Effector CD4-positive, alpha-beta T cell (primary cell): ENCODE measurements at places on chromosomes 6 and 20.

- DNase-seq = no peak
These were observed 20.9 kb downstream of the DEF6 start for GRCh38 chr6:35318196-35319171.

DNA sequence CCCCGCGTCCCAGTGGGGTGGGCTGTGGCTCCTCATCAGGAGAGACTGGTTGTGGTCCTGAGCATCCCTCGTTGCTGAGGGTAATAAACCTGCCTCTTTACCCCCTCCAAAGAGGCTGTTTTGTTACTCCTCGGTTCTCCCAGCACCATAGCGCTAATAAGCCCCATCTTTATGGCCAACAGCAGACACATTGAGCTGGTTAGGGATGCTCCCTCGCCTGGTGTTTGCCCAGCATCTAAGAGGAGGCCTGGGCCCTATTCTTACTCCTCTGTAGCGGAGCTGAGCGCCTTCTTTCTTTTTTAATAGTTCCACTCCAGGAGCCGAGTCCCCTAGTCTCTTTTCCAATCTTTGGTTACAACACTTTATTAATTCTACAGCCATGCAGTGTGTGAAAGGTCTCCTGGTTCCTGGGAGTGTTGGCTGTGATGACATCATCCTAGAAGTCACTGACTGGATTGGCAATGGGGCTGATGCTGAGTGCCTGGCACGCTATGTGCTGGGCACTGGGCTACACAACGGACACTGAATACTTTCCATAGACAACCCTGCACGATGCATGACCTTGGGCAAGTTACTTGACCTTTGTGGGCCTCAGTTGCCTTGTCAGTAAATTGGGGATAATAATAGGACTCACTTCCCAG, 50.6 kb upstream of the CCDC167 start:
- no peak for DNase-seq

DNA sequence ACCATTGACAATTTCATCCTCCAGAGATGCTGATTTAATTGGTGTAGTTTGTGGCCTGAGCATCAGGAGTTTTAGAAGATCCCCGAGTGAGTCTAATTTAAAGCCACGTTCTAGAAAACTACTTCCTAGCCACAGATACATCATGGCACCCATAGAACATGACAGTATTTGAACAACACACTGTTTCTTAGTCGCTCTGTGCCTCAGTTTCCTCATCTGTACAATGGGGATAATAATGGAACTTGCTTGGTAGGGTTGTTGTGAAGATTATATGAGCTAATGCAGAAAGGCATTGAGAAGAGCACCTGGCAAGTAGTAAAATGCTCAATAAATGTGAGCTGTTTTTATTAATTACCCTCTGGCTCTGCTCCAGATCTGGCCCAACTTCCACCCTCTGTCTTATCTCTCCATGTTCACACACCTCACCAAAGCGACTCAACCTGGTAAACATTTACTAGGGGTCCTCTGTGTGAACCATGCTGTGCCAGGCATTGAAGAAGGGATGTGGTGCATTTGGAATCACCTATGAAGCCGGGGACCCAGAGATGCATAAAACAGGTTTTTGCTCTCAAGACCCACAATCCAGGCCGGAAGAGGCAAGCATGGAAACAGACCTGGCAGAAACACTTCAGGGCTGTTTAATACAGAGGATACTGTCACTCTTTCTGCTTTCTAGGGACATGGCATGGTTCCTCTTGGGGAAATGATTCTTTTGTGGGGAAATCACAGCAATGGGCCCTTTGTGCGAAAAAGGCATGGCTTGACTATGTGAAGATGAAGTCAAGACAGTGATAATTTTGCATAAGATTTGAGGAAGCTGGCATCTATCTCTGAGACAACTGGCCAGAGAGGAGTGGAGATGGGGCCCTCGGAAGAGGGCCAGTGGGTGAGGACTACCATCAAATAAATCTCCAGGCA, 16.2 kb upstream of the MRPS18A start:
- no peak for DNase-seq

- DNase-seq = no peak
These were observed 396.8 kb downstream of the CDKAL1 start for GRCh38 chr6:20931093-20931492.

GRCh38 chr6:79231666-79232065, 2.8 kb downstream of the HMGN3 start:
- no peak for DNase-seq

DNA sequence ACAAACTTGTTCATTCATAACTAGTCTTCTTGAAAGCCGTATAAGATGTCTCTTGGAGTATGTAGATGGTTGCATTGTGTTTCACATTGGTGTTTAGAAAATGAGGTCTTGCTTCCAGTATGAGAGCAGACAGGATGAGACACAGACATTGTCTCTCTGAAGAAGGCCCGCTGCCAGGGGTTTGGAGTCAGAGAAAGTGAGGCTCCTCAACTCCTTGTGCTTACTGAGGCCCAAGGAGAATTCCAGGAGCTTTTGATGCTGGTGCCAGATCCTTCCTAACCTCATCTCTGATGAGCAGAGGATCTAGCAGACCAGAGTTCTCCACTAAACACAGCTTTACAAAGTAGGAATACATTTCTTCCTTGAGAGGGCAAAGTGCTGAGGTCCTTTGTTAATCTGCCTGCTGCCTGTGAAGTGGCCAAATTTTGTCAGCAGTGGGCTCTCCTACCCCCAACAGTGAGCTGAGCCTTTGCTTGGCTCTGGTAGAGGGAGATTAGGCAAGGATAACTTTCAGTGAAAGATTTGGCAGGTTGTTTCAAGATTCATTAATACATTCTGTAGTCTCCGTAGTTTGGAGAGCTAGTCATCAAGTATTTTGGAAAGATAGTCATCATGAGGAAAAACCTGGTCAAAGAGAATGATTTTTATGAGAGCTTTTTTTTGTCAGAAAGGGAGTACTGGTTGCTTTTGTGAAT, 9.7 kb downstream of the MAPRE1 start:
- no peak for DNase-seq

GRCh38 chr20:54469952-54470351, 5.4 kb upstream of the DOK5 start:
- no peak for DNase-seq

DNA sequence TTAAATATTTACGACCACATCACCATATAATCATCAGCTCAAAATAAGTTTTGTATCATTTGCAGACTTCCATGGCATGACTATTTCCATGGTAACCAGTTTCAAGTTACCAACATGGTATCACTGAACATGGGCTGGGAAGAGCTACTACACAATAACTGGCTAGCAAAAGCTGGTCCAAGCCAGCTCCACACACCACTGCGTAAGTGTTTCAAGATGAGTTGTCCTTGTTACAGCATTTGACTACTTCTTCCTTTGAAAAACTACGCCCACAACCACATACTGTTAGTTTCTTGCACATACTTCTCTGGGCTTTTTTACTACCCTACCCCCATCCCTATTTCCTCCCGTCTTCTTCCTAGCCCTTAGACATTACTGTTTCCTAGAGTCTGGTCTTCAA, 8.5 kb downstream of the CD164 start:
- DNase-seq = no peak

- DNase-seq = no peak
These were observed 107.3 kb downstream of the OR2B2 start for GRCh38 chr6:27804851-27805250.

- no peak for DNase-seq
These were observed 304.1 kb downstream of the LAMA2 start for GRCh38 chr6:129186988-129187387.

DNA sequence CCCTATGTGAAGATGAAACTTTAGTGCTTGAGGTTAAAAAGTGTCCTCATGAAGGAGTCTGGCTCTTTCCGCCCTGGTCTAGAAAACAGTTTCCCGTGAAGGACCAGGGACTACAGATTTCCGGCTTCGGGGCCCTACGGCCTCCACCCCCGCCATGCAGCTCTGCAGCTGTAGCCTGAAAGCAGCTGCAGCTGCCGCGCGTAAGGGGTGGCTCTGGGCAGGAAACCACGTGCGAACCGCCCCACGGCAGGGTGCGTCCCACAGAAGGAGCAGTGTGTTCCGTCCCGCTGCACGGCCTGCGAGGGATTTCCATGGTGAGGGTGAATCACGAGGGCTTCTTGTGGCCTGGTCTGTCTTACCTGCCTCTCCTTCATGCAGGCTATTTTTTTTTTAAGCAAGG, 117.0 kb downstream of the ERMARD start:
- peak; percentile 21 for DNase-seq

DNA sequence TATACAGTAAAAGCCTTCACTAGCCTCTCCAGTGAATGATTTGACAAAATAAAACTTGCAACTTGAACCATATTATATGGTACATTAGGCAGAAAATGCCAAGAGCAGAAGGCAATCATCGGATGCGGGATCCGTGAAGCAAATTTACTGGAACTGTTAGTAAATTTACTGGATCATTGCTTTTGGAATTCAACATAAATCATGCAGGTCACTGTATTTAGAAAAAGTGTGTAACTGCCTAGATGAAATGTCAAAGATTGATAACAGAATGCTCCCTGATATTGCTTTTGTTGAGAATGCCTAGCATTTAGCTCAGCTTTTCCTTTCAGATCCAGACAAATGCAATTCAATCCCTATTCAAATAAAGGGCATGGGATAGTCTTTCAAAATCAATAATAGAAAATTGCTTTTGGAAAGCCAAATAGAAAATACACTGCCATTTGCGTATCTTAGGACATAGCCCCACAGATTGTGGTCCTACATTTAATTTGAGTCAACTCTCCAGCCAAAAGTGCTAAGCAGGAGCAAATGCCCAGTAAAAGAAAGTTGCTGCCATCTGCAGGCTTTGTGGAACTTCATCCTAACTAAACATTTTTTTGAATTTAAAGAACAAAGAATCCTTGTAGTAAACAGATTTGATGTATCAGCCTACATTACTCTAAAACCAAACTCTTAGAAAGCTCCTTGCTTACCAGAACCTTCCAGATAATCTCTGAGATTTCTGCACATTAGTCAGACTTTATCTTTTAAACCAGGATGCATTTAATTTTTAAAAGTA, 109.5 kb upstream of the HSF2 start:
- no peak for DNase-seq

DNA sequence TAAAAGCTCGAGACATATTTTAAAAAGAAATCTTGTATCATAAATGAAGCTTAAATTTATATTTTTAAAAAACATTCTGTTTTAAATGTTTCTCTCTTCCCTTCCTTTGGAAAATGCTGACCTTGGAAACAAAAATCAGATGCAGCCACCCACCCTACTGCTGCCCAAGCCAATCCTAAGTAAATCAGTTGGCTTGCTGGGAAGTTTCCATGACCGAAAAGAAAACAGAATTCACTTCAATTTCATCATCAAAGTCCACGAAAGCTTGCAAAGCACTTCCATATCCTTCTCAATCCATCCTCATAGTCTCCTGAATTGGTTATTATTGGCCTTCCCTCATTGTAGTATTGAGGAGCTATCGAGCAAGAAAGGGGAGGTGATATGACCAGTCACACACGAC, 80.1 kb downstream of the PLCG1 start:
- DNase-seq = no peak

DNA sequence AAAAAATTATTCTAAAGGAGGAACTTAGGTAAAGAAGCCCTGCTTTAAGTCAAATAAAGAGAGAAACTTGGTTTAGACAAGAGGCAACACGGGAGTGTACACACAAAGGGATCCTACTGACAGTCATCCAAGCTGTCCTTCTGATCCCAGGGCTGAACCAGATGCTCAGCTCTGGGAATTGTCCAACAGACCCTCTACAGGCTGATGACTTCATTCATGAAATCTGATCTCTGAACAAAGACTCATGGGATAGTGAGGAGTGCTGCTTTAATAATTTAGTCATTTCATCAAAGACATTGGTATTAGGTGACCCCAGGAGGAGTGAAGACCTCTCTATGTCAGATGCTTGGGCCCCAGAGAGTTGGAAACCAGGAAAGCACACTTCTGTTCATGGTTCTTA, 65.6 kb upstream of the ARMH2 start:
- DNase-seq = no peak

DNA sequence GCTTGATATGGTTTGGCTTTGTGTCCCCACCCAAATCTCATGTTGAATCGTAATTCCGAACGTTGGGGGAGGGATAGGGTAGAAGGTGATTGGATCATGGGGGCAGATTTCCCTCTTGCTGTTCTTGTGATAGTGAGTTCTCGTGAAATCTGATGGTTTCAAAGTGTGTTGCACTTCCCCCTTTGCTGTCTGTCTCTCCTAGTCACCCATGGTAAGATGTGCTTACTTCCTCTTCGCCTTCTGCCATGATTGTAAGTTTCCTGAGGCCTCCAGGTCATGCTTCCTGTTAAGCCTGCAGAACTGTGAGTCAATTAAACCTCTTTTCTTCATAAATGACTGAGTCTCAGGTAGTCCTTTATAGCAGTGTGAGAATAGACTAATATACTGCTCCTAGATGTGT, 19.9 kb downstream of the PFDN4 start:
- no peak for DNase-seq

- DNase-seq = no peak
These were observed 534.2 kb downstream of the HACE1 start for GRCh38 chr6:104325341-104326172.

DNA sequence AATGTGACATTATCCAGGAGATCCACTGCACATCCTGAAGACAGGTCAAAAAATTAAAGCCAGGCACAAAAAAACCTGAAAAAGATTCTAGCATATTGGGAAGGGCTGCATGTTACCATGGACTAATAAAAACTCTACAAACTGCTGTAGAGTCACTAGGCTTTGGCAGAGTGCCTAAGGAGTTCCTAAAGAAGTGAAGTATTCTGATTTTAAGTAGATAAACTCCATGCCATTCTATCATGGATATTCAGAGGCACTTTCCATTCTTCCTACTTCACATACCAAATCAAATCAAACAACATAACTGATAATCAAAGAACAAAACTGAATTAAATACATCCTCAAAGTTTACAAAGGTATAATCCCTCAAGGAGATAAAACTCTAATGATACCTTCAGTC, 3.0 kb upstream of the MBOAT1 start:
- DNase-seq = no peak

GRCh38 chr6:162076816-162077215, 650.8 kb downstream of the PRKN start:
- no peak for DNase-seq

GRCh38 chr20:41697861-41698559, 79.8 kb upstream of the CHD6 start:
- DNase-seq = no peak

DNA sequence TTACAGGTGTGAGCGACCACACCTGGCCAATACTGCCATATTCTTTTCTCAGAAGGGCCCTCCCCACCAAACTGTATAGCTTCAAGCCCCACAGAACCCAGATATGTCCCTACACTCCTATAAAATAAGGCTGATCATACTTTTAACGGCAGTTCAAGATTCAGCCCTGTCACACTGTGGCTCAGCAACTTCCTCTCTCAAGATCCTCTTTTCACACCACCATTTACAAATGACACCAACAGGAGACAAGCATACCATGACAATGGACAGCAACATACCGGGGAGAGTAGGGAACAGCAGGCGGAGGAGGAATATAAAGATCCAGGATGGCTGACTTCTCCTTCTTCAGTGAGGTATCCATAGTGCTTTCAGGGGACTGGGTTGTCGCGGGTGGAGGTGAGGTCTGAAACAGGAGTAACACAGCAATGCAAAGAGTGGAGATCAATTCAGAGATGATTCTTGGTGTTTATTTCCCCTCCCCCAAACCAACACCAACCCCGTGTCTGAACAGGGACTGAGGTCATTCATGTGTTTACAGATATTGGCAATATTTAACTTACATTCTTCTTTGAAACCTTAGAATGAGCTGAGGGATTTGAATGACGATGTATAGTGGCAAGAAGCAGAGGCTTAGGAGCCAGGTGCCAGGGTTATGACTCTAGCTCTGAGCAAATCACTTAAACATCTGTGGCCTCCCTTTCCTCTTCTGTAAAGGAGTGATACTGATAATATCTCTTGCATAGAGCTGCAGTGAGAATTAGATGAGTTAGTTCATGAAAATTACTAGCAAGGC, 57.6 kb upstream of the IPCEF1 start:
- DNase-seq = no peak
